ENCODE measurements at places on chromosomes 5 and 9.

- DNase-seq: no peak
These were observed 293.1 kb downstream of the ZSWIM6 start for GRCh38 chr5:61625137-61625561.

- no peak for DNase-seq
These were observed 16.1 kb downstream of the LIFR start for GRCh38 chr5:38540314-38540713.

DNA sequence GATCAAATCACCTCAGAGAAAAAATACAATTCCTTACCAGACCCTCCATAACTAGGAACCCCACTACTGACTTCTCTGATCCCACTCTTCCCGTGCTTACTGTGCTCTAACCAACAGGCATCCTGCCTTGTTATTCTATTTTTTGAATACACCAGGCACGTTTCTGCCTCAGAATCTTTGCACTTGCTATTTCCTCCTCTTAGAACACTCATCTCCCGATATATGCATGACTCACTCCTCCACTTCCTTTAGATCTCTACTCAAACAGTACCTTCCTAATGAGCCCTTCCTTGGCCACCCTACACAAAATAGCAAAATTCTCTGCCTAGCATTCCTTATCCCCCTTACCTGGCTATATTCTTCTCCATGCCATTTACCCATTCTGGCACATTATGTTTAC is 43.9 kb downstream of the MAPKAP1 start:
- DNase-seq: no peak

DNA sequence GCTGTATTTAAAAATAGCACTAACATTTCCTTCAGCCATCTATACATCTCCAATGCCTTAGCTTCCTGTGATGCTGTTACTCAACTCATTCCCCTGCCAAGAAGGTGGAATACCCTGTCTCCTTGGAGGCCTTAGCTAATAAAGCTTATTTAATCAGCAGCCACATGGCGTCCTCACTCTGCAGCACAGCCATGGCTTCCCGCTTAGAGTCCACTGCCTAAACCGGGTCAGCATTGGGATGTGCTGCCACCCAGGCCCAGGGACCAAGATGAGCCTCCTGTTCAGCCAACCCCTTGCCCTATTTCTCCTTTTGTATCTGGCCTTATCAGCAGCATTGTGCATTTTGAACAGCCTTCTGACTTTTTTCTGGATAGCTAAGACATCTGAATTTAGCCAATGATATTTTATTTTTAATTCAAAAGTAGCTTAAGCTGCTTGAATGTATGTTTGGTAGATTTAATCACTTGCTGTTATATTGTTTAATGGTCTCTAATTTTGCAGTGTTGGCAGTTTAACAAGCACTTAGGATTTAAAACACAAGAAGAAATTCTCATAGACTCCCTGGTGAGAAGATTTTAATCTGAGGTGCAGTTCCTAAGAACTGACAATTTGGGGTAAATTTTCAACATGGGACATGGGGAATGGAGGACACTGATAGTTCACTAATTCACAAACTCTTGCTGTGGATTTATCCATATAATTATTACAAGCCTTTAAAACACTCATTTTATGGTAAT is 113.0 kb downstream of the RPS23 start:
- no peak for DNase-seq

GRCh38 chr9:70609542-70610286 is 195.3 kb upstream of the KLF9 start:
- DNase-seq: no peak

DNA sequence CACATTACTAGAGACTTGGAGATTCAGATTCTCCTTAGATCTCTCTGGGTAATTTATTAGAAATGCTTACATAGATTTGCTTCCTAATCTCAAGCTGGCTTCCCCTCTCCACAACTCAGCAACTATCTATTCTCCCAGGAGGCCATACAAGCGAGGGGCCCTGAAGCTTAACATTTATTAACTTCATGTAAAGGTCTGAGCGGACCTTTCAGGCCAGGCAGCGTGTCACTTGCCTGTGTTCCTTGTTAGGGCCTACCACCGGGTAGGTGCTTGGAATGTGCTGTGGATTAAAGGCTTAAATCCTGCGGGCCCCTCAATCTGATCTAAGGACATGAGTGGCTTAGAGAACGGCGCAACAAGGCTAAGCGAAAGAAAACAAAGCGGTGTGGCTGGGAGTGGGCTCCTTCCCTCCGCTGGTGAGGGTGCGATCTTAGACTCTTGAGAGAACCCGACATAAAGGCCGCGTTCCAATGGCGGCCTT is 712 bp upstream of the HSPA4 start:
- no peak for DNase-seq

- DNase-seq: no peak
These were observed 8.6 kb upstream of the ZNF608 start for GRCh38 chr5:124755041-124755440.

- DNase-seq: no peak
These were observed 47.9 kb downstream of the MFAP3 start for GRCh38 chr5:154086641-154087040.

- peak; percentile 31 for DNase-seq
These were observed 114.6 kb upstream of the LRRTM2 start for GRCh38 chr5:138989720-138990119.

GRCh38 chr5:177303925-177304391 is 359 bp downstream of the PRELID1 start:
- DNase-seq: peak; percentile 53

DNA sequence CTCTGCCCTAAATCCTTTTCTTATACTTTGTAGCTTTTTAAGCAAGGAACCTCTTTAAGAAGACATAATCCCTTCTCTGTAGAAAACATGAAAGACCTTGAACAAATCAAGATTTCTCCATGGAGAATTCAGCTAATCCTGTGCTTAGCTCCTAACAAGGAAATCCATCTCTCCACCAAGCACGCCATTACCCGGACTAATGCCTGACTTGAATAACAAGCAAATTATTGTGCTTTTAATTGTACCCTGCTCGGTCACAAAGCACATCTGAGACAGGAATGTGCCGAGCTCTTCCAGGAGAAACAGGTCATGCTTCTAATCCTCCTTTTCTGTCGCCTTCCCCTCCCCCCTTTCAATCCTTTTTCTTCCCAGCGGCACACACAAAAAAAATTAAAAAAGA is 141.3 kb downstream of the PSAT1 start:
- no peak for DNase-seq

DNA sequence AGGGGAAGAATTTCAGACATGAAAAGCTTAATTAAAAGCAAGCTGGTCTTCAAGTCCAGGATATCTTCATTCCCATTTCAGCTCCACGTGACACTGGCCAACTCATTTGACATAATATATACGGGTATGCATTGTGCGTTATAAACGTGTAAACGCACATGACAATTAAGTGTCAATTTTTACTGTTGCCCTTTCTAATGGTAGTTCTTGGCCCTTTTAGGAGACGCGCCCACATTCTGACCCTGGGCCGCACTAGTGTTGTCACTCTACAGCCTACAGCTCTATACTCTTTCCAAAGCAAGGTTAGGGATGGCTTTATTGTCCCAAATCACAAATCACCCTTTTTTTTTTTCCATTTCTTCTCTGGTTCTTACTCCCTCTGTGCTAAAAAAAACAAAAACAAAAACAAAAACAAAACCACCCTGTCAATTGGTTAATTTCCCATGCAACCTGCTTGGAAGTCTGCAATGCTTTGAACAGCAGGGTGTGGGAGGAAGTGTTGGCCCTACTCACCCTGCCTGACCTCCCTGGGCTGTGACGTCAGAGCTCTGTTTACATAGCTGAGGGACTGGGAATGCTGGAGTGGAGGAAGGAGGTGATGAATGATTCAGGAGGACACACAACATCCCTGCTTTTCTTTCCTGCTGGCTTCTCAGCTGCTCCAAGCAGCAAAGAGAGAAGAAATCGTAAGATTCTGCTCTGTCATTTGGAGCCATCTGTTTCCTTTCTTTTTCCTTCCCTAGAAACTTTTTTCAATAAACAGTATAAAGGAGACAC is 19.3 kb downstream of the RFK start:
- DNase-seq: peak; percentile 77

DNA sequence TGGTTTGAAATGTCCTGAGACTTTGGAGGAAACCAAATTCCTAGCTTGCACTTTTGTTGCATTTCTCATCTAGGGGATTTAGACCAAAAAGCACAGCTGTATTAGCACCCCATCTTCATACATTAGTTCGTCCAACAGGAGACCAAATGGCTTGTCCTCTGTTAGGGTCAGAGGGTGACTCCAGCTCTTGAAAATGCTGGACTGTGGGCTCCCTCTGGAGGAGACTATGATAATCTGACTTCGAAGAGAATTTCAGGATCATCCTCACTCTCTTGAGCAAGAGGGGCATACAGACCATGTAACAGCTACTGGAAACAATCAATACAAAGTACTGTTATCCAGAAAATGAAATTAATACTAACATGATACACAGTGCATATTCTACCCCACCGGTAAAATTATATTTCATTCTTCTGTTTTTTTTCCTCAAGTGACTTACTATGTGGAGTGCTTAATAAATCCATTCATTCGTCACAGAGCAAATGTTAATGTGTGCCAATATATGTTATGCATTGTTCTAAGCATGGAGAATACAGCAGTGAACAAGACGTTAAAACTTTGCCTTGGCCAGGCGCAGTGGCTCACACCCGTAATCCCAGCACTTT is 63.7 kb upstream of the PPP2CA start:
- peak; percentile 73 for DNase-seq

DNA sequence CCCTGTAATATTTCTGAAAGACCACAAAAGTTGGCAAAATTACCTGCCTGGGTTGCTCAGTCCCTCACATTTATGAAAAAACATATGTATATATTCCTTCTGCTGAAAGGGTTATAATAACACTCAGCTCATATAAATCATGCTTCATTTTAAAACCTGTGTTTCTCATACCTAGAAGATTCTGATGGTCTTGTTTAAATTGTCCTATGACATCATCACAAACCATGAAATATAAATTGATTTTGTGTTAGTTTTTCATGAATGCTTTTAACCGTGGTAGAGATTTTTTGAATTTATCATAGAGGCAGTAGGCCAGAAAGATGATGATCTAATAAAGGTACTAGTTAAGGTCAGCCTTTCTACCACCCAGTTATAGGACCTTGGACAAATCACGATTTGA is 31.4 kb downstream of the SRFBP1 start:
- no peak for DNase-seq

GRCh38 chr9:130962418-130963316 is 23.6 kb upstream of the FIBCD1 start:
- DNase-seq: peak; percentile 81

DNA sequence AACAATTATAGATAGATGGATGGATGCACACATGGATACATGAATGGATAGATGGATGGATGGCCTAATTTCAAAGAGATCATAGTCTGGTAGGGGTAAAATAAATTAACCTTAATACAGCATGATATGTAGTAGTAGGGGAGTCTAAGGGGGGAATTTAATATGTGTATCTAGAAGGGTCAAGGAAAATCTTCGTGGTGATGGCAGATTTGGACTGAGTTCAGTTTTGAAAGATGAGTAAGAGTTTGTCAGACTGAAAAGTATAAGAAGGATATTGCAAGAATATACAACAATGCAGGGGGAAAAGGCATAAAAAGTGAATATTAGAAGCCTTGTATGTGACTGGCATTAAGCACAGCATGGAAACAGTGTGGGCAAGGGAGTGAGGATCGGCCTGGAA is 98.7 kb downstream of the ZNF462 start:
- no peak for DNase-seq

DNA sequence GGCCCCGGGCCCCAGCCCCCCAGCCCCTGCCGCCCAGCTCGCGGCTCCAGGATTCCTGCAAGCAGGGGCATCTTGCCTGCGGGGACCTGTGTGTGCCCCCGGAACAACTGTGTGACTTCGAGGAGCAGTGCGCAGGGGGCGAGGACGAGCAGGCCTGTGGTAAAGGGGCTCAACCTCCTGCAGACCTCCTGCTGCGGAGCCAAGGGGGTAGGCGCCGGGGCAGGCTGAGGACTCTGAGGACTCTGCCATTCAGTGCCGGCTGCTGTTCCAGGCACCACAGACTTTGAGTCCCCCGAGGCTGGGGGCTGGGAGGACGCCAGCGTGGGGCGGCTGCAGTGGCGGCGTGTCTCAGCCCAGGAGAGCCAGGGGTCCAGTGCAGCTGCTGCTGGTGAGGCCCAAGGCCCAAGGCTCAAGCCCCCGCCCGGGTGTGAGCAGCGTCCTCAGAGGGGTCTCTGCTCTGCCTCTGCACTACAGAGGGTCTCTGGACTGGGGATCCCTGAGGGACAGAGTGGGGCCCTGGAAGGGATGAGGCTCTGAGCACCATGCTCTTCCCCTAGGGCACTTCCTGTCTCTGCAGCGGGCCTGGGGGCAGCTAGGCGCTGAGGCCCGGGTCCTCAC is 3.4 kb downstream of the MAMDC4 start:
- no peak for DNase-seq

- DNase-seq: no peak
These were observed 180.2 kb downstream of the DENND1A start for GRCh38 chr9:123749580-123750202.

- DNase-seq: no peak
These were observed 981.7 kb downstream of the NR2F1-AS1 start for GRCh38 chr5:92599217-92599810.

- DNase-seq: no peak
These were observed 15.0 kb upstream of the VAV2 start for GRCh38 chr9:134007150-134007549.

- no peak for DNase-seq
These were observed 783.4 kb upstream of the GRAMD2B start for GRCh38 chr5:125639858-125640257.

- DNase-seq: no peak
These were observed 509.8 kb upstream of the TLE4 start for GRCh38 chr9:79061752-79062616.
